A172 (cell line): ENCODE measurements at places on chromosomes 1 and 21. TPM values are rescaled to one million over a fixed set of nuclear protein-coding genes. Genes with fewer than 3 reads are reported as not detected.
A peak's percentile ranks its signal among the peaks of the same experiment; 100 is the strongest.

Gene AKR7A3
- 0.12 TPM in 1 of 2 replicates, not detected in the other for total RNA-seq

Gene PPIAL4G
- total RNA-seq = not detected in 2 replicates

Gene UBL4B
- 0.83 TPM in 1 of 2 replicates, not detected in the other for total RNA-seq

Gene LRRC53
- total RNA-seq = not detected in 2 replicates

Gene TUT4
- total RNA-seq = 24.6 and 36.6 TPM in 2 replicates

Gene RXFP4
- total RNA-seq = not detected in 2 replicates

Gene TNFAIP8L2
- not detected in 2 replicates for total RNA-seq

Gene MTX1
- 85.8 and 110 TPM in 2 replicates for total RNA-seq

Gene SLC2A5
- not detected in 2 replicates for total RNA-seq

Gene RGS1
- not detected in 2 replicates for total RNA-seq

Gene TDRD5
- total RNA-seq = not detected in 2 replicates

GRCh38 chr1:205812271-205812877, 624 bp downstream of the SLC41A1 start:
- DNase-seq = peak; percentile 10

- no peak for DNase-seq
Measured at GRCh38 chr1:40393173-40393572, 19.6 kb downstream of the SMAP2 start.

GRCh38 chr1:235019961-235020360, 108.7 kb downstream of the TOMM20 start:
- DNase-seq = no peak

GRCh38 chr21:23522751-23523150, 2084.5 kb downstream of the MRPL39 start:
- DNase-seq = no peak

DNA sequence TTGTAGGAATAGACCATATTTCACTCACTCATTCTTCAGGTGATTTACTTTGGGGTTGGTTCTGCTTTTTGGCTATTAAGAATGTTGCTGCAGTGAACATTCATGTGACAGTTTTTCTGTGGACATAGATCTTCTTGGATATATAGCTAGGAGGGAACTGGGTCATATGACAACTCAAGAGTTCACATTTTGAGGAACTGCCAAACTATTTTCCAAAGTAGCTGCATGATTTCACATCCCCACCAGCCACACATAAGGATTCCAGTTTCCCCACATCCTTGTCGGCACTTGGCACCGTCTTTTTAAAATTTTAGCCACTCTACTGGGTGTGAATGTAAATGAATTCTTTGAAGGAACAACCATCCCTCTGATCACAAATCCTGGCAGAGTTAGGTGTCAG, 126.0 kb downstream of the PRDM2 start:
- DNase-seq = no peak

- no peak for DNase-seq
Measured at GRCh38 chr21:39366563-39366962, 17.7 kb upstream of the HMGN1 start.

DNA sequence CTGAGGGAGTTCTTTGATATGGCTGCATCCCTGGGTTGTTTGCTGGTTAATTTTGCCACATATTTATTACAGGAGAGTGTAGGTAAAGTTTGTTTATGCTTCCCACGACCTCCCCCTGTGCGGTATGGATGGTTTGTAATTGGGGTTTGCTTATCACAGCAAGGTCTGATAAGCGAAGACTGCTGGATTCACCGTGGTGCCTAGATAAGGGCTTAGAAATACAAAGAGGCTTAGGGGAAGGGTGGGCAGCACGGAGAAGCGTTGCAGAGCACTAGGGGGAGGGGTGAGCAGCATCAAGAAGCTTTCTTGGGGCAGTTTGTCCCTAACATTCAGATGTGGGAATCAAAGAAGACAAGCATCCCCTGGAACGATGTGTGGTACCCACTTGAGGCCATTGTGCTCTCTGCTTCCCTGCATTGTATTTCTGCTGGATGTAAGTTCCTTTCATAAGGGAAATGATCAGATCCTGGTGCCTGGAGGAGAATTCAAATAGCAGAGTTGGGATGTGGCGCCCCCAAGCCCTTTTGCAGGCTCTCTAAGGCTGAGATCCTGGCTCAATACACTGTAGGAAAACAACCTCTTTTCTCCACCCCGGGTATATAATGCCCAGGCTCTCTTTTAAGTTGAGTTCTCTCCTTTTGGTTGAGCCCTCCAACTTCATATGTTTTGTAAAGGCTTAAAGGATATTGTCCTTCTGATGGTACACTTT, 598.1 kb upstream of the ADGRL4 start:
- DNase-seq = no peak

DNA sequence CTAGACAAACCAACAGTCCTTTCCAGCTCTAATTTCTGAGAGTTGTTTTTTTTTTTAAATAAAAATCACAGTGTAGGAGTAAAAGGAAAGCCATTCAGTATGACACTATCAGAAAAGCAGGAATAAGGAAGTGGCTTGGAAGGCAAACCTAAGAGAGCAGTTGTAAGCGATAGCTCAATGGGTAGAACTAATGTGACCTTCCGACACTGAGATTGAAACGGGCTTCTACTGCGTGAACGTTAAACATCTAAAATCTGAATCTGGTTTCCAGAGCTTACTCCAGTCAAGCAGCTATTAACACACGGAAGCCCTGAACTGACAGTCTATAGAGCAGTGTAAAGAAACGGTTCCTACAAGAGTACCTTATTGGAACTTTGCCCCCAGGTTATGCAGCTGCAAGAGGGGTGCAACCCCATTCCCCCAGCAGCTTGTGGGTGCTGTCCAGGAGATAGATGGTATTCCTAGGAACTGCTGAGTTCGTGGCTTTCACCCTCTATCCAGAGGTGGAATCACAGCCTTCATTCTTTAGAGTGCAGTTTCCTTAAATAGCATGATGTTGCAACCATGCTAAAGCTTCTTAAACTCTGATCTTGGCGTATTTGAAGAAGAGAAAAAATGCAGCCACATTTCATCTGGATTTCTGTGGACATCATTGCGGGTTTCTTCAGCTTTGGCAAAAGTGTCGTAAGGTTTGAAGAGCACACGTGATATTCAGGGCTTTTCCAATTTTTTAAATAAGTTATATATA, 3.3 kb upstream of the IRF2BP2 start:
- no peak for DNase-seq

DNA sequence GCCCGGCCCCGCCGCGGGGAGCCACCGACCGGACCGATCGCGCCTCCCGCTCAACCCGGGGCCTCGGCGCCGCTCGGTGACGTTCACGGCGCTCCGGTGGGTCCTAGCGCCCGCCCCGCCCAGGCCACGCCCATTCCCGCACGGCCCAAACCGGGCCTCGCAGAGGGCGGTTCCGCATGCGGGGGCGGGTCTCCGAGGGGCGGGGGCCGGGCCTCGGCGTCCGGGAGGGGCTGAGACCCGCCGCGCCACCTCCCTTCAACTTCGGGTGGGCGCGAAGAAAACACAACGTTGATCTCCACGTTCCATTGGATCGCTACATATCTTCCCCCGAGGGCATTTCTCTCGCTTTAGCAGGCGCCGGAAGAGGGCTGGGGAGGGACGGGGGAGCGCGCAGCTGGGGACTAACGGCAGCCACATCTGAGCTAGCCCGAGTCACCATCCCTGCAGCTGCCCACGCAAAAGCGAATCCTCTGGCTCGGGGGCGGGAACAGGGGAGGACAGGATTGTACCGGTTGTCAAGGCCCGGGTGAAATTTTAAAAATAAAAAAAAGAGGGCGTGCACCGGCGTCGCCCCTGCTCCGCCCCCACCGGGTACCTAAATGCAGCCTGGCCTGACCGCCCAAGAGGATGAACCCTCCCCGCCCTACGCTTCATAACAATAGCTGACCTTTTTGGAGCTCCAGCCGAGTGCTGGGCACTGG, at the start of gene MAD2L2:
Gene MAD2L2, minus strand, starts transcription at position 78 of the 701 bp plus-strand sequence. CDS start 547 bp downstream, outside the sequence.
- peak; percentile 59 for DNase-seq

GRCh38 chr1:241266121-241266520, 90.9 kb downstream of the RGS7 start:
- no peak for DNase-seq

- DNase-seq = peak; percentile 98
Measured at GRCh38 chr1:193115629-193116227, 6.1 kb upstream of the CDC73 start.

GRCh38 chr21:43905726-43906455, 40.9 kb downstream of the AGPAT3 start:
- DNase-seq = no peak

DNA sequence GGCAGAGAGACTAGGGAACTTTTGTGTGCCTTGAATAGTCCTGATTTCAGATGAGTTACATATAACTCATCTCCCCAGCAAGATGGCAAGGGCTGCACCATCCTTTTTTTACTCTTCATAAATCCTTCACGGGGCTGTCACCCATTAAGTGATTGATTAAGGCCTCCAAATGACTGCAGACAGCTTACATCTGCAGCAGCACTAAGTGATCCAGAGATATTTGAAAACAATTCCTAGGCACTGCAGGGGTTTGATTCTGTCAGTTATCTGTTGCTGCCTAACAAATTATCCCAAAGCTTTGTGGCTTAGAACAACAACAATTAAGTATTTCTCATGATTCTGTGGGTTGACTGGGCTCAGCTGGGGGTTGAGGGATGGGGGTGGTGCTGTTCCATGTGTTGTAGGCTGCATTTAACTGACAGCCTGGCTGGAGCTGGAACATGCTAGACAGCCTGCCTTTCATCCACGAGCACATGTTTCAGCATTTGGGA, 19.3 kb downstream of the TEX38 start:
- peak; percentile 19 for DNase-seq

DNA sequence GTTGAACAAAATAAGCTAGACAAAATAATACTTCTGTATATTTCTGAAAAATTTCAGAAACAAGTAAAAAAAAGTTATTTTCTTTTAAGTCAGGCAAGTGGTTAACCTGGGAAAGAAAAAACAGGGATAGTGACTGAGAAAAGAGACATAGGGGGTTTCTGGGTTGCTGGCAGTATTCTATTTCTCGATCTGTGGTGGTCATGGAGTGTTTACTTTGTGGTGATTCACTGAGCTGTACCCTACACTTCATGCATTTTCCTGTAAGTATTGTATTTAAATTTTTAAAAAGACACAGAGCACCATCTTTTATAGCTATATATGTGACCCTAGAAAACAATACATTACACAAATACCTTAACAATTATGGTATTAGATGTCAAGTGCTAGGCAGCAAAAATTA, 58.2 kb downstream of the ZNF644 start:
- no peak for DNase-seq

DNA sequence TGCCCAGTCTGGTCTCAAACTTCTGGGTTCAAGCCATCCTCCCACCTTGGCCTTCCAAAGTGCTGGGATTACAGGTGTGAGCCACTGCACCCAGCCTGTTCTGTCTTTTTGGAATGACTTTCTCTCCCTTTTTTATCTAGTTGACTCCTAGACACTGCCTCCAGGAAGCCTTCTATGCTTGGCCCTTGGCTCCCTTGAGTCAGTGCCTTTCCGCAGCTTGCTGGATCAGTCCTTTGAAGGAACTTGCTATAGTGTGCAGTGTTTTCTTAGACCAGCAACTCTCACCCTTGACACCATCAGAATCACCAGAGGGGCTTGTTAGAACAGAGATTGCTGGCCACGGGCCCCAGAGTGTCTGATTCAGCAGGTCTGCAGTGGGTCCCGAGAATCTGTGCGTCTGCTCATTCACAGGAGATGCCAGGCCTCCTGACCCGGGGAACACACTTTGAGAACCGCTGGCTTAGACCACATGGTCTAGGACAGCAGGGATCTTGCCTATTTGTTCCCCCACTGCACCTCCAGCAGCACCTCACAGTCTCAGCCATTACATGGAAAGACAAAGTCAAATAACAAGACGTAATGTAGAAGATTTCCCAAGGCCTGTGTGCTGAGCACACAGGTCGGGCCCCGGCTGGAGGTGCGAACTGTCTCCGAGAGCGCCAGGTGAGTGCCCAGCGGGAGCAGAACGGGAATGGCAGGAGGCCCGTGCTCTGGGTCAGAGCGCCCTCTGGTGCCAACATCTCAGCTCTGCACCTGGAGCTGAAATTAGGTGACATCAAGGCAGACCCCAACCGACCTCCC, 27.4 kb upstream of the CTPS1 start:
- peak; percentile 42 for DNase-seq
